Camera-type eye (tissue), 1 donor: ENCODE measurements at places on chromosomes 12 and 14. TPM values are rescaled to one million over a fixed set of nuclear protein-coding genes. Genes with fewer than 3 reads are reported as not detected.

CPSF6 gene
- total RNA-seq: 137 TPM

KRT74 gene
- total RNA-seq: not detected

TRAF3 gene
- total RNA-seq: 37.4 TPM

CLEC7A gene
- total RNA-seq: 5.1 TPM

HNRNPA1 gene
- 851 TPM for total RNA-seq

WASHC3 gene
- 45.9 TPM for total RNA-seq

PAPOLA gene
- 290 TPM for total RNA-seq

SYCP3 gene
- not detected for total RNA-seq

MED13L gene
- total RNA-seq: 319 TPM

SMOC1 gene
- 25.9 TPM for total RNA-seq

TM9SF1 gene
- total RNA-seq: 58.9 TPM

PZP gene
- total RNA-seq: not detected

TAS2R43 gene
- total RNA-seq: 27.2 TPM

KRT85 gene
- total RNA-seq: 0.27 TPM

ACSM4 gene
- total RNA-seq: not detected

IAPP gene
- not detected for total RNA-seq

ZBTB25 gene
- total RNA-seq: 17.3 TPM

ZFHX2 gene
- 1.6 TPM for total RNA-seq

ACVRL1 gene
- 47.7 TPM for total RNA-seq

CFAP251 gene
- 6.0 TPM for total RNA-seq

SPTLC2 gene
- total RNA-seq: 51.1 TPM

DIABLO gene
- total RNA-seq: 66.1 TPM

CISTR gene
- total RNA-seq: not detected

RAB35 gene
- 22.9 TPM for total RNA-seq

CYP27B1 gene
- total RNA-seq: 1.6 TPM

HHIPL1 gene
- total RNA-seq: 11.6 TPM

NXPH4 gene
- 23.4 TPM for total RNA-seq
